Activated CD4-positive, alpha-beta T cell treated with anti-CD3 and anti-CD28 coated beads, Interleukin-2, amount 10 ng/mL, durations not matched to agents 24 days and 14 days (primary cell): ENCODE measurements at places on chromosomes 4 and X. TPM values are rescaled to one million over a fixed set of nuclear protein-coding genes. Genes with fewer than 3 reads are reported as not detected.
A peak's percentile ranks its signal among the peaks of the same experiment; 100 is the strongest.

Gene THAP6
- 16.3 and 22.7 TPM in 2 replicates for total RNA-seq

Gene NMU
- not detected in 2 replicates for total RNA-seq

Gene PARM1
- total RNA-seq = not detected in 2 replicates

Gene SMPX
- not detected in 2 replicates for total RNA-seq

Gene TEX13D
- total RNA-seq = not detected in 2 replicates

Gene ARHGEF9
- total RNA-seq = 16.7 and 18.9 TPM in 2 replicates

Gene FHDC1
- total RNA-seq = 0.05 TPM in 2 replicates

Gene GPR82
- not detected in 2 replicates for total RNA-seq

DNA sequence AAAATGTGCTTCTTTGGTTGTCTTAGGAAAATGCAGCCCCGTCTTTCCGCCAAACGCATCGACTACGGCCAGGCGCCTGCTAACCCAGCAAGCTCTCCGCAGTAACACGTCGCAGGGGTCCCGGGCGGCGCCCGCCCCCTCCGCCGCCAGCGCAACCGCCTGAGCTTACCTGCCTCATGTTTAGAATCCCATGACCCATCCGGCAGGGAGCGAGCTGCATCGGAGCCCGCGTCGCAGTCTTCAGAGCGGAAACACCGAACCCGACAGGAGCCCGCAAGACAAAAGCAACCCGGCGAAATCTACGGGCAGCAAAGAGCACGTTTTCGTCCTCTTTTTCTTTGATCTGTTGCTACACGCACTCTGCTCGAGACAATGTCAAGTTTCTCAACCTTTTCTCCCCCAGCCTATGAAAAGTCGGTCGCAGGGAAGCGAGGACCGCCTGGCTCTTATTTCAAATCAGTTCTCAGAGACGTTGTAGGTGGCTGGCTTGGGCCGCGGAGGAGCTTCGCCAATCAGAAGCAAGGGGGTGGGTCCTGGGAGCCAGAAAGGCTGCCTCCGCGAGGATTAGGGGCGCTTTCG lies at the start of gene MID1:
Gene MID1, minus strand, starts transcription at position 465 of the 579 bp plus-strand sequence. CDS start 53,038 bp downstream, outside the sequence.
- peak; percentile 55 for DNase-seq
- H3K4me3 ChIP-seq = peak within 1 kb of the TSS; percentile 72
- peaks cover 36% of the 10 kb centered on the region for H3K27me3 ChIP-seq
- H3K27ac ChIP-seq = no peak within 1 kb of the TSS
- H3K36me3 ChIP-seq = no peaks in the 10 kb centered on the region

DNA sequence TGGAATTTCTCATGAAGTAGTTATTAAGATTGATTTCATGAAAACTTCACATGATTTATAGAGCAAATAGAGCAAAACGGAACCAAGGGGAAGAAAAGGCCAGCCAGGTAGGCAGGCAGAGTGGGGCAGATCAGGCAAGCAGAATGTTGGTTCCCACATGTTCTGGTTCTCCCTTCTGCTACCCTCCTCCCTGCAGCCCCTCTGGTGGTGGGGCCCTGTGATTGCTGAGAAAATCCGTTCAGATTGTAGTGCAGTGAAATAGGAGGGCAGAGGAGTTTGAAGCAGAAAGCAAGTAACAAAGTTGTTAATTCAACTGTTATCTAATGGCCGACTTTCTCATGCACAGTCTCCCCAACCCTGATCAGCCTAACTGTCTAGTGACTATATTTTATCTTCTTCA lies 185.3 kb downstream of the MID1IP1 start:
- H3K4me3 ChIP-seq = no peak overlapping the region
- H3K27ac ChIP-seq = no peak overlapping the region
- peaks cover 4% of the 10 kb centered on the region for H3K27me3 ChIP-seq
- H3K4me1 ChIP-seq = peaks cover 1% of the 10 kb centered on the region
- no peaks in the 10 kb centered on the region for H3K36me3 ChIP-seq
- no peak for DNase-seq

DNA sequence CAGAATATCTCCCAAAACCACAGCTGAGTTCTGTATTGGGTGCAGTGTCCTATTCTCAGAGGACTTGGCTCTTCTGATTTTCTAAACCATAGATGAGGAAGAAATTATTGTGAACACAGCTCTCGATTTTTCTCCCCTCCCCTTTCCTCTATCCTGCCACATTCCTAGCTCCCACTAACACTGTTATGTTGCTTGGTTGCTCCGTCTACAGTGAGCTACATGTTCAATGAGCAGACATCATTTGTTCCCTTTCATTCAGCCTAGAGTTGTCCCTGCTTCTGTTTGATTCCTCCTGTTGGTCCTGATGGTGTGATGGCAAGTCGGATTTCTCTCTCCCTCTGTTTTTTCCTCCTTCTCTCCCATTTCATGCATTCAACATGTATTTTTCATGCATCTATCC lies 65.9 kb downstream of the DIPK2B start:
- H3K4me1 ChIP-seq = no peaks in the 10 kb centered on the region
- H3K27me3 ChIP-seq = no peaks in the 10 kb centered on the region
- H3K4me3 ChIP-seq = no peak overlapping the region
- H3K36me3 ChIP-seq = no peaks in the 10 kb centered on the region

GRCh38 chrX:108312011-108312410 lies 126.2 kb downstream of the COL4A6 start:
- peaks cover 1% of the 10 kb centered on the region for H3K27me3 ChIP-seq
- H3K36me3 ChIP-seq = no peaks in the 10 kb centered on the region
- H3K4me3 ChIP-seq = no peak overlapping the region

DNA sequence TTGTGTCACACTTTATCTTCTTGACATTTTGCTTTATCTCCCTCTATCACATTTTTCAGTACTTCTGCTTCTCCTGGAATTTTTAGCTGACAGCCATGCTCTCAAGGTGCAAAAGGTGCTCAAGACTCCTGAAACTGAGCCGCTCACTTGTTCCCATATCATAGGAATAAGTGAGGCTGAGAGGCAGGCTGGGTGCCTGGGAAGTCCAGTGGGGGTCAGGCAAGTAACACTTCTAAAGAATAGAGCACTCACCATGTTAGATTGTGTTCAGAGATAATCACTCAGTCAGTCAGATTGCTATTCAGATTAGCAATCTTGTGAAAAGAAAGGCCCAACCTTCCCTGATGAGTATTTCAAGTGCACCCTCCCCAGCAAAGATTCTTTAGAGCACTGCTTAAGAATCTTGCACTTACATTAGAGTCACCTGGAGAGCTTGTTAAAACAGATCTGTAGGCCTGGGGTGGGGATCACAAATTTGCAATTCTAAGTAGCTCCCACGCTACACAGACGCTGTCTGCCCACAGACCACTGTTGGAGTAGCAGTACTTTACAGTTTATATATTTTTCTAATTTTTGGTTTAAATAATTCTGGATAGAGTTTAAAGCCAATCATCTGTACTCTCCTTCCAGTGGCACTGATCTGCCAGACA lies 23.1 kb upstream of the LRAT start:
- no peaks in the 10 kb centered on the region for H3K36me3 ChIP-seq
- H3K4me3 ChIP-seq = no peak overlapping the region
- no peak overlapping the region for H3K27ac ChIP-seq
- H3K4me1 ChIP-seq = peaks cover 11% of the 10 kb centered on the region
- peaks cover 10% of the 10 kb centered on the region for H3K27me3 ChIP-seq
- DNase-seq = no peak

- H3K27ac ChIP-seq = no peak overlapping the region
- H3K36me3 ChIP-seq = no peaks in the 10 kb centered on the region
- H3K4me3 ChIP-seq = no peak overlapping the region
- H3K27me3 ChIP-seq = peaks cover 9% of the 10 kb centered on the region
- H3K4me1 ChIP-seq = no peaks in the 10 kb centered on the region
Observed at GRCh38 chr4:57064811-57065711, 45.1 kb downstream of the IGFBP7 start.

- no peak overlapping the region for H3K27ac ChIP-seq
- H3K36me3 ChIP-seq = no peaks in the 10 kb centered on the region
- H3K4me3 ChIP-seq = no peak overlapping the region
- H3K27me3 ChIP-seq = peaks cover 19% of the 10 kb centered on the region
Observed at GRCh38 chr4:151824656-151825055, 63.8 kb upstream of the GATB start.

- peak overlapping the region; percentile 98 for H3K4me3 ChIP-seq
- peak overlapping the region; percentile 100 for H3K27ac ChIP-seq
- no peaks in the 10 kb centered on the region for H3K27me3 ChIP-seq
- H3K4me1 ChIP-seq = peaks cover 28% of the 10 kb centered on the region
Observed at GRCh38 chrX:41334363-41335197, 618 bp downstream of the DDX3X start.

DNA sequence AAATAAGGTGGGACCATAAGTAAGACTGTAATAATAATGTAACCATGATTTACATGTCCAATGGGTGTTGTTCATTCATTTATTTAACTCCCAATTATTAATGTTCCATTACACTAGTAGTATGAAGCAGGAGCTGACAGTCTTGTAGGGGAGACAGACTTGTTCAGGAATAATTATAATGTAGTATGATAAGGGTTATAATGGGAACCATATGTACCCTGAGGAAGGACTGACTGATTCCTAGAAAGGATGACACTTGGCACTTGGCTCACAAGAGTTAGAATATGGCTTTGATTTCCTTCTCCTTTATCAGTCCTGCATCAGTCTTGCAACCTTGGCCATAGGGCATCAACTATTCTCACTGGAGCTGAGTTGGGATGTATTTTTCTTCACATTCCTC lies 24.2 kb downstream of the PCDH7 start:
- DNase-seq = no peak
- no peaks in the 10 kb centered on the region for H3K27me3 ChIP-seq
- no peaks in the 10 kb centered on the region for H3K4me1 ChIP-seq

- no peaks in the 10 kb centered on the region for H3K27me3 ChIP-seq
- H3K4me1 ChIP-seq = no peaks in the 10 kb centered on the region
- DNase-seq = no peak
- no peak overlapping the region for H3K27ac ChIP-seq
Observed at GRCh38 chrX:121036951-121037350, 10.5 kb upstream of the GLUD2 start.

GRCh38 chrX:1546691-1547251 lies 9.8 kb upstream of the P2RY8 start:
- peaks cover 5% of the 10 kb centered on the region for H3K36me3 ChIP-seq
- H3K27me3 ChIP-seq = no peaks in the 10 kb centered on the region
- peaks cover 8% of the 10 kb centered on the region for H3K4me1 ChIP-seq

DNA sequence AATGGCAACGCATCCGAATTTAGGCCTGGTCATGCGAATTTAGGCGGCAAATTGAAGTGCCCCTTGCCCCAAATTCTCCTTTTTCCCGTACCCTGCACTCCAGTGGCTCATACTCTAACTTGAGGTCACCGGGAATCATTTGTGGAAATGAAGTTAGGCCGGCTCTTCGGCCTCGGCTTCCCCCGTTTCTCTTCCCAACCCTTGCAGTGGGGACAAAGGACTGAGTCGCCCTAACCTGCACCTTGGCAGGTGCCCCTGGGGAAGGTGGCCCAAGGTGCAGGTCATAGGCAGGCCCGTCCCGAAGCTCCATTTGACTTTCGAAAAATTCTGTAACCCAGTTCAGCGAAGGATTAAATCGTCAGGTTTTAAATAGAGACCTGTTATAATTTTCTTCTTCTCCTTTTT lies 811 bp downstream of the SRD5A3 start:
- H3K36me3 ChIP-seq = peaks cover 5% of the 10 kb centered on the region
- no peak for DNase-seq
- peaks cover 23% of the 10 kb centered on the region for H3K4me1 ChIP-seq
- peak overlapping the region; percentile 79 for H3K27ac ChIP-seq
- no peaks in the 10 kb centered on the region for H3K27me3 ChIP-seq
- peak overlapping the region; percentile 92 for H3K4me3 ChIP-seq

DNA sequence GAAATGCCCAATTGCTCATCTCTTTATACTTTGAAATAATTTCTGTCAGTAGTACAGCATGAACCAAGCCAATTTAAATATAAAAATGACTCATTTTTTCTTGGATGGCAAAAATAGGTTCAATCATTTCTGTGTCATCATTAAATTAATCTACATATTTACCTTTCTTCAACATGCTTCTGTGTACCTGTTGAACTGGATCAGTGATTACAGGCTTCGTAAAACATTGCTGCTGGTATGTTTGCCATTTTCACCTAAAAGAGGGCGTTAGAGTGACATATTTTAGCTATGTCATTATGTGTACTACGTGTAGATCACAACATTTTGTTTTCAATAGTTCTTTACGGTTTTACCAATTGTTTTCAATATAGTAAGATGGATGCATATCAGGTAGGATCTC lies 340.5 kb upstream of the MAOA start:
- no peaks in the 10 kb centered on the region for H3K36me3 ChIP-seq
- H3K27ac ChIP-seq = no peak overlapping the region
- no peaks in the 10 kb centered on the region for H3K27me3 ChIP-seq
- H3K4me3 ChIP-seq = no peak overlapping the region

DNA sequence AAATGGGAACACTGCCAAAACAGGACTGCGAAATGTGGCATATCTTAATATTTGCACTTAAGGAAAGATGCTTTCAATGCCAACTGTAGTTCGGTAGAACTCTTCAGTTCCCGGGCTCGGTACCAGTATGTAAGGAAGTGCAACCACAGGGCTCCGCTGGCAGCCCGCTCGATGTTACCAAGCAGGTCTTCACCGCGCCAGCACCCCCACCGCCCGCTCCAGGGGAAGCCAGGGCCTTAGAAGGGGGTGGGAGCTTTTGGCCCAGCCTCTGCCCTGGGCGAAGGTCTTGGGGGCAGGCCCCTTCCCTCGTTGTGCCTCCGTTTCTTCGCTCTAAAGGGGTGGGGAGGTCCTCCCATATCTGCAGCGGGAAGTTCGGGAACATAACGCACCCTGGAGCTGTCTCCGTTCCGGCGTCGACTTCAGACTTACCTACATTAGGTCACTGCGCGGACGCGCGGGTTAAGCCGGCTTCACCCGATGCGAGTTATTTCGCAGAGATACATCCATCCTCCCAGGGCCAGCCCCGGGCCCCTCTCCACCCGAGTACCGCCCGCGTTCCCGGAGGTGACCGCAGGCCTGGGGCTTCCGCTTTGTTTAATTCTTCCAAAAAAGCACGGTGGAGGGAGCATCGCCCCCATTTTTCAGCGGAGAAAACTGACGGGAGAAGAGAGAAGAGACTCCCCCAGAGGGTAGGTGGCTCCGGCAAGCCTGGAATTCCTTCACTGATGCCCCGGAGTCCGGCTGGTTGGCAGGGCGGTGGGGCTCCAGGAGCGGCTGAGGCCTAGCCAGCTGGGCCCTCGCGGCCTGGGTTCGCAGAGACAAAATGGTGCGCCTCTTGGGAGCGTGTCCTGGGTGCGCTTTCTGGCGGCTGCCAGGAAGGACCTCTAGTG lies 1.0 kb upstream of the HMX1 start:
- H3K4me1 ChIP-seq = no peaks in the 10 kb centered on the region
- peaks cover 69% of the 10 kb centered on the region for H3K27me3 ChIP-seq
- DNase-seq = no peak
- no peak overlapping the region for H3K4me3 ChIP-seq
- H3K36me3 ChIP-seq = no peaks in the 10 kb centered on the region

GRCh38 chrX:20857746-20858145 lies 516.5 kb upstream of the CNKSR2 start:
- H3K27me3 ChIP-seq = no peaks in the 10 kb centered on the region
- H3K4me3 ChIP-seq = no peak overlapping the region
- no peak overlapping the region for H3K27ac ChIP-seq

- H3K4me1 ChIP-seq = no peaks in the 10 kb centered on the region
- no peaks in the 10 kb centered on the region for H3K36me3 ChIP-seq
- H3K27me3 ChIP-seq = peaks cover 11% of the 10 kb centered on the region
Observed at GRCh38 chr4:155590796-155591585, 75.7 kb upstream of the GUCY1A1 start.

GRCh38 chrX:119880552-119881437 lies 9.2 kb downstream of the NDUFA1 start:
- peaks cover 17% of the 10 kb centered on the region for H3K36me3 ChIP-seq
- peaks cover 10% of the 10 kb centered on the region for H3K4me1 ChIP-seq
- H3K27ac ChIP-seq = peak overlapping the region; percentile 41

- no peak overlapping the region for H3K4me3 ChIP-seq
- H3K27ac ChIP-seq = no peak overlapping the region
- no peak for DNase-seq
- H3K27me3 ChIP-seq = peaks cover 9% of the 10 kb centered on the region
Observed at GRCh38 chrX:24603191-24603590, 44.0 kb downstream of the PCYT1B start.

GRCh38 chr4:103400405-103400804 lies 202.3 kb upstream of the CENPE start:
- DNase-seq = no peak
- no peak overlapping the region for H3K27ac ChIP-seq
- H3K4me1 ChIP-seq = no peaks in the 10 kb centered on the region
- no peaks in the 10 kb centered on the region for H3K27me3 ChIP-seq
- no peak overlapping the region for H3K4me3 ChIP-seq
- no peaks in the 10 kb centered on the region for H3K36me3 ChIP-seq
